ENCODE measurements at places on chromosomes 2 and 18.

GRCh38 chr2:119254601-119255080 lies 31.0 kb downstream of the STEAP3 start:
- no peak for DNase-seq

DNA sequence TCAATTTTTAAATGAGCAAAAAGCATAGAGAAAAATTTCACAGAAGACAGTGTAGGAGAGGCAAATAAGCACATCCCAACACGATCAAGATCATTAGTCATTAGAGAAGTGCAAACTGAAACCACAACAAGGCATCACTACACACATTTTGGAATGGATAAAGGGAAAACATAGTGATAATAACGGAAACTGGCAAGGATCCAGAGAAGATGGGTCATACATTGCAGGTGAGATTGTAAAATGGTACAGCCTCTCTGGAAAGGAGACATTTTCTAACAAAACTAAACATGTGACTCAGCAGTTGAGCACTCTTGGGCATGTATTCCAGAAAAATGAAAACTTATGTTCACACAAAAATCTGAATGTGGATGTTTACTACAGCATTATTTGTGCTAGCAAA lies 98.3 kb upstream of the TMEM17 start:
- DNase-seq, result no peak

- no peak for DNase-seq
Observed at GRCh38 chr2:193461431-193461934, 1266.8 kb upstream of the TMEFF2 start.

- no peak for DNase-seq
Observed at GRCh38 chr2:72940786-72941185, 23.5 kb downstream of the EMX1 start.

- no peak for DNase-seq
Observed at GRCh38 chr2:136151021-136151971, 33.3 kb upstream of the CXCR4 start.

DNA sequence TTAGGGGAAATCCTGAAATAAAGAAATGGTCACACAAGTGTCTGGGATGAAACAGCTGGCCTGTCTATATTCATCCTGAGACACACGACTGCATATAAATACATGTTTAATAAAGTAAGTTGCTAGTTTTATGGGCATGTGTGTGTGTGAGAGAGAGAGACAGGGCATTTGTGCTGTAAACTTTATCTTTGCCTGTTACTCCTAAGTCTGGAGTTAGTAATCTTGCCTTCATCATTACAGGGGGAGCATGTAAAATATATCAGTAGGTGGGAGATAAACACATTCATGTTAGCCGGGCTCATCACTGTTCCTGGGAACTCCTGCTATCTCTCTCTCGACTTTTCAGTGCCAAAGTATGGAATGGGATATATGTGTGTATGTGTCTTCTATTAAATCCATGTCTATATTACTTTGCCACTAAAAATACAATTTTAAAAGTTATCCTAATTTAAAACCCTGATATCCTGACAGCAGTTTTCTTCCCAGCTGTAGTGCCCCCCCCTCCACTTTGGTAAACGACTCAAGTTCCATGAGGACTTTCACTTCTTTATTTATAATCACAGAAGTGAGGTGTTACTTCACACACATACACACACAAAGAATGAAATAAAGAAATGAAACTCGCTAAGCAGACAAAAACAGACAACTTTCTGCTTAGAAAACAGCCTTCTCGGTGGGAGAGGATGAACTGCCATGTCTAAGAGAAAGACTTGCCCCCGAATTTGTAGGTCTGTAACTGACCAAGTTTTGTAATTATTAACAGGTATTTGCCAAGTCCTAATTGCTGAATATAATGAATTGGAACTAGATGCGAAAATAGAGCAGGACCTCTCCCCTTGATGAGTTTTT lies 947 bp downstream of the ZEB2 start:
- no peak for DNase-seq

DNA sequence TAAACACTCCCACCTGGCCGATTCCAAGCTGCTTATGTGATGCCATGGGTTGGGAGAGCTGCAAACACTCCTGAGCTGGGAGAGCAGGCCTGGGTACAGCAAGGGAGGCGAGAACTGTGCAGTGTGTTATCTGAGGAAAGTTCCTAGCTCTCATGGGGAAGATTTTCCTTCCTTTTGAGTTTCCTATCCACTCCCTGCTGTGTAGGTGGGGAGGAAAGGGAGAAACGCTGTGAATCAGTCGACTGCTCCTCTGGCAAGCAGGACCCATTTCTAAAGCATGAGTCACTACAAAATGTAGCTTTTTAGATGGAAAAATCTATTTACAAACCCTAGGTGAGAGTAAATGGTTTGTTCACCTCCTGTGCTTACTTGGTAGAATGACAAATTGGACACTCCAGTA lies 80.4 kb downstream of the SH3RF3 start:
- no peak for DNase-seq

DNA sequence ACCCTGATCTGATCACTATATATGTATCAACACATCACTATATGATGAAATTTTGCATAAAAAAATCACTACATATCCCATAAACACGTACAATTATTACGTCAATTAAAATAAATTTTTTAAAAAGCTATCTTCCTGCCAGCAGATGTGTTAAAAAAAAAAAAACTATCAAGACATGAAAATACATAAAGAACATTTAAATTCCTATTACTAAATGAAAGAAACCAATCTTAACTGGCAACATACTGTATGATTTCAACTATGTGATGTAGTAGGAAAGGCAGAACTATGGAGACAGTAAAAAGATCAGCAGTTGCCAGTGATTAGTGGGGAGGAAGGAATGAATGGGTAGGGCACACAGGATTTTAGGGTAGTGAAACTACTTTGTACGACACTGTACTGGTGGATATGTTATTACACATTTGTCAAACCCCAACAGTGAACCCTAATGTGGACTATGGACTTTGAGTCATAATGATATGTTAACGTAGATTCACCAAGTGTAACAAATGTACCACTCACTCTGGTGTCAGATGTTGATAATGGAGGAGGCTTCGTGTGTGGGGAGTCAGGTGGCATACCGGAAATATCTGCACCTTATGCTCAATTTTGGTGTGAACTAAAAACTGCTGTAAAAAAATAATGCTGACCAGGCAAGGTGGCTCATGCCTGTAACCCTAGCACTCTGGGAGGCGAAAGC lies 27.4 kb downstream of the USP34 start:
- no peak for DNase-seq

- DNase-seq, result peak; percentile 82
Observed at GRCh38 chr2:95389245-95390119, 13.0 kb upstream of the FAHD2A start.

GRCh38 chr18:77161961-77162360 lies 29.4 kb upstream of the MBP start:
- DNase-seq, result no peak

GRCh38 chr18:55439056-55439455 lies 148.9 kb downstream of the TCF4 start:
- DNase-seq, result no peak

DNA sequence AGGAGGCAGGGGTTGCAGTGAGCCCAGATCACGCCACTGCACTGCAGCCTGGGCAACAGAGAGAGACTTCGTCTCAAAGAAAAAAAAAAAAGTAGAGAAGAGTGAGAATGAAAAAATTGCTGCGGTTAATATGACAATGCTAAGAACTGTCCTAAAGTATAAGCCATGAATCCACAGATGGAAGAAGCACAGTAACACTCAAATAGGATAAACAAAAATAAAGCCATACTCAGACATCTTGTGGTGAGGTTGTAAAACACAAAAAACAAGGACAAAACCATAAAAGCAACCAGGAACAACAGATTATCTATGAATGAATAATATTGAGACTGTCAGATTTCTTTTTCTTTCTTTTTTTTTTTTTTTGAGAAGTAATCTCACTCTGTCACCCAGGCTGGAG lies 23.0 kb downstream of the POLR2D start:
- DNase-seq, result no peak
